ENCODE measurements at places on chromosomes 7 and 10.

- no peak for DNase-seq
Observed at GRCh38 chr7:155867734-155868400, 55.6 kb upstream of the SHH start.

- no peak for DNase-seq
Observed at GRCh38 chr7:132757783-132758182, 181.5 kb upstream of the PLXNA4 start.

- no peak for DNase-seq
Observed at GRCh38 chr7:75943864-75944263, 28.9 kb downstream of the POR start.

DNA sequence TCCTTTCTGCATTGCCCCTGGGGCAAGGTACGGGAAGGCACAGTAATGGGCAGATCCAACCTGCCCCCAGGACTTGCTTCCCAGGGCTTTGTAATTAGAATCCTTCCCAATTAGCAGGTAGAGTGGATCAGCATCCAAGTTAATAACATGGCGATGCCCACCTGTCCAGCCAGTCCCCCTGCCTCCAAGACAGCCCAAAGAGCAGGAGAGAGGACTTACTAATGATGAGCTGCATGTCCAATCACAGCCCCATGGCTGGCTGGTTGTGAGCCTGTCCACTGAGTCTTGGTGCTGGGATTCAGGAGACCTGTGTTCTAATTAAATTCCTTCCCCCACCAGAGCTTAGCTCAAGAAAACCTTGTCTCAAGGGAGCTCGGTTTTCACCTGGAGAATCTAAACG, 49.0 kb downstream of the RPS24 start:
- DNase-seq = no peak

DNA sequence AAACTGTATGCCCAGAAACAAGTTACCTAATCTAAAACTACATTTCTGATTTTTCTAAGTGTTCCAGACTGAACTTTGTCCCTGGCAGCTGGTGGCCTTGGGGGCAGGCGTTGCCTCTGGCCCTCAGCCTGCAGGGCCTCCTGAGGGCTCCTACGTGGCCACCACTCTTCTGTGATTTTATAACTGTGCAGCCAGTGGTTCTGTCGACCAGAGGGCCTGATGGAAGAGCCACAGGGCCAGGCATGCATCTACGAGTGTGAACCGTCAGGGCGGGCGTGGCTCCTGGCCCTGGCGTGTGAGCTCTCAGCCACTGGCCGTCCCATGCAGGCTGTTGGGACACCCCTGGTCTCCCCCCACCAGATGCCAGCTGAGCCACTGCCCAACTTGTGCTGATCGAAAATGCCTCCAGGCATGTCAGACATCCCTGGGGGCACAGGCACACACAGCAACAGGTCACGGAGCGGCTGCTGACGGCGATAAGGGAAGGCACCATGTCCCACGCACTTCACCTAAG, 173.4 kb downstream of the ZMYND11 start:
- no peak for DNase-seq

DNA sequence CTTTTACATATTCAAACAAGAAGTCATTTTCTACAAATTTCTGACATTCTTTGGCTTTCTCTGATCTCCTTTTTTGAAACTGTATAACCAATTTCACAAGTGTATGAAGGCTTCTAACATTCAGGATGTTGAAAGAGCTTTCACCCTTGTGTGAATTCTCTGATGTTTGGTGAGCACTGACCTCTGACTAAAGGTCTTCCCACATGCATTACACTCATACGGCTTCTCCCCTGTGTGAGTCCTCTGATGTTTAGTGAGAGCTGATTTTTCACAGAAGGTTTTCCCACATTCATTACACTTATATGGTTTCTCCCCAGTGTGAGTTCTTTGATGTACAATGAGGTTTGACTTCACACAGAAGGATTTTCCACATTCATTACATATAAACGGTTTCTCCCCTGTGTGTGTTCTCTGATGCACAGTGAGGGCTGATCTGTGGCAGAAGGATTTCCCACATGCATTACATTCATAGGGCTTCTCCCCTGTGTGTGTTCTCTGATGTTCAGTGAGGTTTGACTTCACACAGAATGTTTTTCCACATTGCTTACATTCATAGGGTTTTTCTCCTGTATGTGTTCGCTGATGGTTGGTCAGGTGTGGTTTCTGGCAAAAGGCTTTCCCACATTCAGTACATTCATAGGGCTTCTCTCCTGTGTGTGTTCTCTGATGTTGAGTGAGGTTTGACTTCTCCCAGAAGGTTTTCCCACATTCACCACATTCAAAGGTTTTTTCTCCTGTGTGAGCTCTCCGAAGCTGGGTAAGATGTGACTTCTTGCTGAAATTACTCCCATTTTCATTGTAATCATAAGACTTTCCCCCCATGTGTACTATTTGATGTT, 25.7 kb downstream of the ZNF248 start:
- DNase-seq = no peak

- no peak for DNase-seq
Observed at GRCh38 chr7:127844707-127845331, 186.4 kb downstream of the LRRC4 start.

DNA sequence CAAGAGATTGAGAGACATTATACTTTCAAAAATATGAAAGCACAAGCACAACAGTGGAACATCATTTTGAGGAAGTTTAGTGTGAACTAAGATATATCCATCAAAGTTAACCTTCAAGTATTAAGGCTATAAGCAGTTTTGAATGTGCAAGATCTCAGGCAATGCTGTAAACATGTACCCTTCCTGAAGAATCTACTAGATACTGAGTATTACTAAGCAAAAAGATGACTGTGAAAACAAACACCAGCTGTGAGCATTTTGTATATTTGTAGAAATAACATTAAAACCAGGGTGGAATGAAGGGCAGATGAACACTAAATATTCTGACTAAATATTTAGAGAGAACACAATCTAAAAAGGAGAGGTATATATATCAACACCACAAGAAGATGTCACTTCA, 41.3 kb upstream of the ADRA2A start:
- no peak for DNase-seq

DNA sequence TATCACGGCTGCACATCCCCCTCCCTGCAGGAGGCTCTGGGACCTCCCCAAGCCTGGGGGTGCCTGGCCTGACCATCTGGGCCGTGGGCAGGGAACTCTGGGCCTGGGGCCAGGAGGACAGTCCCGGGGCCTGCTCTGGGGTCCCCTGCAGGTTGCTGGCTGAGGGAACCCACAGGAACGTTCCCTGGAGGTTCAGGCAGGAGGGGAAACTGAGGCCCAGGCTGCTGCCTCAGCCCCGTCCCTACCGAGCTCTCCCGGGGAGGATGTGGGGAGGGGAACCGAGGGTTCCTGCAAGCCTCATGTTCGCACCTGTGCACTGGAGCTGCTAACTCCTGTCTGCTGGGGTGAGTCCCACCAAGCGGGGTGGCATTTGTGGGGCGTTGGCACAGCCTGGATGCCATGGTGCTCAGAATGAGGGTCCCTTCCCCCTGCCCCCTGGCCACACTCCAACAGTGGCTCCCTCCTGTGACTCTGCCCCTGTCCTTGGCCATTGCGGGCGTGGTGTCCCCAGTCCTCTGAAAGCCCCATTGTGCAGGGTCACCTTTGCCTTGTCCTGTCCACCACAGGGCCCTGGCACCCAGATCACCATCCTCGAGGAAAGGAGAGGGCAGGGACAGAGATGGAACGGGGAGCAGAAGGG, 9.4 kb downstream of the ELFN1 start:
- DNase-seq = no peak

- no peak for DNase-seq
Observed at GRCh38 chr7:13016036-13016581, 328.7 kb downstream of the ARL4A start.

DNA sequence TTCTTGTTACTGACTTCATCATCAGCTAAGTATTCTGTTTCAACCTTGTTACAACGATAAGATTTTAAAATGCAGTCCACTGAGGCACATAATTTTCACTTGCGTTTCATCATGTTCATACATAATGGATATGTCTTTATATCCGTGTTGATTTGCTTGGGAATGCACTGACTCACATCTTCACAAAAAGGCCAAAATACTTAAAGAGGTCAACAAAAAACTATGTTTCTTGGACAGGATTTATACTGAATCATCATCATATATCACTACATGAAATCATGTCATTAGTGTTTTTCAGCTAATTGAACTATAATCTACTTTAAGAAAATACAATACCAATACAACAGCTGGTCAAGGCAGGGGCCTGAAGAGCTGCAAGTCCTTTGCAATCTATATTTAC, 324.5 kb upstream of the KLF6 start:
- no peak for DNase-seq

DNA sequence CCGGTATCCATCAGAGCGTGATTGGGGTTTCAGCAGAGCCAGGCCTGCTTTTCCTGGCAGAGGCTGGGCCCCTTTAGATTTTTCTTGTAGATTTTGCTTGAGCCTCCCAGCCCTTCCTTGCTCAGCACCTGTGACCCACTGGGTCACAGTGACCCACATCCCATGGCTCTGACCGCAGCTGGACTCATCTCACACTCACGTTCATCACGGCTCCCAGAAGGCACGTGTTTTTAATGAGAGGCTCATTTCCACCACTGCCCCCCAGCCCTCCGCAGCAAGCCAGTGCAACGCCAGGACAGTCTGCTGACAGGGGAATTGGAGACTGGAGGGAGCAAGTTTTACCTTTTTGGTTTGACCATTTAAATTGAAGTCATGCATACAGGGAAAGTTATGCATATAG, 155.7 kb downstream of the CUX1 start:
- no peak for DNase-seq

- no peak for DNase-seq
Observed at GRCh38 chr10:124618470-124619073, 125.6 kb downstream of the FAM53B start.

DNA sequence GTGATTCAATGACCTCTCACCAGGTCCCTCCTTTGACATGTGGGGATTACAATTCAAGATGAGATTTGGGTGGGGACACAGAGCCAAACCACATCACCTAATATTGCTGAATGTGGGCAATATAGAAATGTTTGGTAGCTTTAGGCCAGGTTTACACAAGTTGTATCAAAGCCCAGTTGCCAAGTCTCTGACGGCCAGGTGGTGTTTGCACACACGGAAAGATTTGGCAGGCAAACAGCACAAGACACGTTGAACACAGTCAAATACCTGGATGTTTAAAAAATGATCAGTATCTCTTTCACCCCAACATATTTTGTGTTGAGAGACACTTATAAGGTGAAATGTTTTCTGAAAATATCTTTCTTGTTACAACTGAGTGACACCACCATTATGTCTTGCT, 294.4 kb upstream of the MKI67 start:
- DNase-seq = no peak

GRCh38 chr7:34675749-34676374, 17.8 kb downstream of the NPSR1 start:
- peak; percentile 30 for DNase-seq

- peak; percentile 37 for DNase-seq
Observed at GRCh38 chr10:30581779-30582380, 47.7 kb downstream of the LYZL2 start.

- no peak for DNase-seq
Observed at GRCh38 chr7:106423821-106424475, 139.2 kb upstream of the NAMPT start.

GRCh38 chr7:140214075-140214684, 37.4 kb upstream of the KDM7A start:
- DNase-seq = no peak

- DNase-seq = no peak
Observed at GRCh38 chr7:105920766-105921165, 42.3 kb upstream of the CDHR3 start.

Measured in CD4-positive, alpha-beta T cell treated with Interleukin-1 beta for 1 hour (primary cell).